ENCODE measurements at places on chromosomes 1 and 21.

DNA sequence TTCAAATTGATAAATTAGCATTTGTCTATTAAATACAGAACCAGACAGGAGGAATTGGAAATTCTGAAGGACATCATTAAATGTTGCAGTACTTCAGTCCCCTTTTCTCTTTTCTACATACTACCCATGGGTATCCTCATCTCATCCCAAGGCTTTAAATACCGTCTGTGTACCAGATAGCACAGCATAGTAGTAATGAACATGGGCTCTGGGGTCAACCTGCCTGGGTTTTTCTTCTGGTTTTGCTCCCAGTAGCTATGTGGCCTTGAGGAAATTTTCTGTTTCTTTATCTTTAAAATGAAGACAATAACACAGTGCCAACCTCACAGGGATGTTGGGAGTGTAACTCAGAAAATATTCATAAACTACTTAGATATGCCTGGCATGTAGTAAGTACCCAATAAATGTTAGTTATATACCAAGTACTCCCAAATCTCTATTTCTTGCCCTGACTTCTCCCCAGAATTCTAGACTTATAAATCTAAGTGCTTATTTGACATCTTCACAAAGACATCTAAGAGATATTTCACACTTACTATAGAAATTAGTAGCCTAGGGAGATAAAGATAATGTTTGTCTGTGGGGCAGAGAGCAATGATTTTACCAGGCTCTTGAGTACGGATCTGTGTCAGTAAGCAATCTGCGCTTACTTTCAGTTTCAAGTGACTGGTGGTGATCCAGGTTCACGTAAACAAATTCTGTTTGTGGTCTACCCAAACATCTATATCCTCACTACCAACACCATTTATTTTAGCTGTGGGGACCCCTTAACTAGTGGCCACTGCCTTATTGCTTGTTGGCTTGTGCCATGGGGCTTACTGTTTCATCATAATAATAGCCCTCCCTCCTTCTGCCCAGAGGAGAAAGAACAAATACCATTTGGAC is 37.3 kb downstream of the VANGL2 start:
- DNase-seq, result no peak

- no peak for DNase-seq
These were observed 72.7 kb upstream of the MUTYH start for GRCh38 chr1:45412899-45413298.

GRCh38 chr21:35861661-35862060 is 198.7 kb downstream of the SETD4 start:
- no peak for DNase-seq

DNA sequence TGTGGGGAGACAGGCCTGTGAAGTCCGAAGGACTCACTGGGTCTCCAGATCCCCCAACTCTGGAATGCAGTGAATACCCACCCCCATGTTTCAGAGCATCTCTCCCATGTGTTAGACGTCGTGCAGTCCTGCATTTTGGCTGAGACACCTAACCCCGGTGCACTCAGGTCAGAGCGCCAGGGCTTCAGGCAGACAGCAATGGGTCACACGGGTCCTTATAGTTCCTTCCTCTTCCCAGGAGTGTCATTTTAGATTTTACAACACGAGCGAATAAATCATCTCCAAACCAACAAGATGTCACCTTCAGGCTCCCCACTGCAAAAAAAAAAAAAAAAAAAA is 5.1 kb downstream of the PRRX1 start:
- no peak for DNase-seq

GRCh38 chr1:239126884-239127283 is 259.5 kb upstream of the CHRM3 start:
- DNase-seq, result no peak

DNA sequence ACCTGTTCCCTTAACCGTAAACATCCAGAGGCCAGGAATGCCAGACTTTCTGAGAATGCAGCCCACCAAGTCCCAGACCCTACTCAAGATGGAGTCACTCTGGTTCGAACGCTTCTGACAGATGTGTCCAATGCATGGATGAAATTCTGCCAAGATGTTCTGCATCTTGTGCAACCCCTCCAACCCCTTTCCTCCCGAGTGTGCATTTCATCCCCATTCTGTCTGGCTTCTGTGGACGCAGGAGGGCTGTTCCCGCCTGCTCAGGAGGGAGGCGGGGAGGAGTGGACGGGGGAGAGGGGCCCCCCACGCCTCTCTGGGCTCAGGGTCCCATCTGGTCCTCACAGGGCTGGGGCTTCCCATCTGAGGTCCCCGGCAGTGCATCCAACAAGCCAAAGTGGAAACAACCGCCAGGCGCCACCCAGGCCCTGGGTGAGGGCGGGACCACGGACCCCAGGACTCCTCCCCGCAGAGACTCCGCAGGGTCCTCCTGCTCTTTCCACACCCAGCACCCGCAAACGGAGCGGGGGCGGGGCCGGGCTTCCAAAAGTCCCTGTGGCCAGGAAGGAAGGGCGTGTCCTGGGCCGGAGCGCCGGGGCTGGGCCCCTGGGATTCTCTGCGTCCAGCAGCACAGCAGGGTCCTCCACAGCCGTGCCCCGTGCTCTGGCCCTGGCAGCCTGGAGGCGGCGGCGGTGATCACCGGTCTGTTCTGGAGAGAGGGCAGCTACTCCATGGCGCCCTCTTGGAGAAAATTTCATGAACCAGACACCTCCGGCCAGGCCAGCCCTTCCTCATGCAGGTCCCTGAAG is 27.8 kb upstream of the SUMO3 start:
- peak; percentile 36 for DNase-seq

DNA sequence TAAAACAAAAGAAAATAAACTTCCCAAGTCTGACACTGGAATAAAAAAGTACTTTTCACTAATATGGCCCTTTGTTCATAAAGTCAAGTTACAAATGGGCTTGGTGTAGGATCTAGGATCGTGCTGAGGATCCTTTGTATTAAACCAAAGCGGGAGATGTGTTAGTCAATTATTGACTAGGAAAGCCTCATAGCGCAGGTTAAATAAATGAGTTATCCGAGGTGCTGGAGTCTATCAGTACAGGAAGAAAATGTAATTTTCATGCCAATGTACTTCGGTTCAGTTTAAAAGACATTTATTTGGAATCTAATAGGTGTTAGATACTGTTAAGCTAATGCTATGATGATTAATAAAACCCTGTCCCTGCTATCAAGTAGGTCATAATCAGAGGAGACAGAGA is 101.8 kb downstream of the TNR start:
- no peak for DNase-seq

DNA sequence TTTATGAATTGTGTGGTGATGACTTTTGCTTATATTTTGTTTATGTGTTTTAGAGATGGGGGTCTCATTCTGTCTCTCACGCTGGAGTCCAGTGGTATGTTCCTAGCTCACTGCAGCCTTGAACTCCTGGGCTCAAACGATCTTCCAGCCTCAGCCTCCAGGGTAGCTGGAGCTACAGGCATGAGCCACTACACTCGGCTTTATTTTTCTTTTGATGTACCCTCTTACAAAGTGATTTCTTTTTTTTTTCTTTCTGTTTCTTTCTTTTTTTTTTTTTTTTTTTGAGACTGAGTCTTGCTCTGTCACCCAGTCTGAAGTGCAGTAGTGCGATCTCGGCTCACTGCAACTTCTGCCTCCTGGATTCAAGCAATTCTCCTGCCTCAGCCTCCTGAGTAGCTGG is 46.8 kb downstream of the CD247 start:
- no peak for DNase-seq

DNA sequence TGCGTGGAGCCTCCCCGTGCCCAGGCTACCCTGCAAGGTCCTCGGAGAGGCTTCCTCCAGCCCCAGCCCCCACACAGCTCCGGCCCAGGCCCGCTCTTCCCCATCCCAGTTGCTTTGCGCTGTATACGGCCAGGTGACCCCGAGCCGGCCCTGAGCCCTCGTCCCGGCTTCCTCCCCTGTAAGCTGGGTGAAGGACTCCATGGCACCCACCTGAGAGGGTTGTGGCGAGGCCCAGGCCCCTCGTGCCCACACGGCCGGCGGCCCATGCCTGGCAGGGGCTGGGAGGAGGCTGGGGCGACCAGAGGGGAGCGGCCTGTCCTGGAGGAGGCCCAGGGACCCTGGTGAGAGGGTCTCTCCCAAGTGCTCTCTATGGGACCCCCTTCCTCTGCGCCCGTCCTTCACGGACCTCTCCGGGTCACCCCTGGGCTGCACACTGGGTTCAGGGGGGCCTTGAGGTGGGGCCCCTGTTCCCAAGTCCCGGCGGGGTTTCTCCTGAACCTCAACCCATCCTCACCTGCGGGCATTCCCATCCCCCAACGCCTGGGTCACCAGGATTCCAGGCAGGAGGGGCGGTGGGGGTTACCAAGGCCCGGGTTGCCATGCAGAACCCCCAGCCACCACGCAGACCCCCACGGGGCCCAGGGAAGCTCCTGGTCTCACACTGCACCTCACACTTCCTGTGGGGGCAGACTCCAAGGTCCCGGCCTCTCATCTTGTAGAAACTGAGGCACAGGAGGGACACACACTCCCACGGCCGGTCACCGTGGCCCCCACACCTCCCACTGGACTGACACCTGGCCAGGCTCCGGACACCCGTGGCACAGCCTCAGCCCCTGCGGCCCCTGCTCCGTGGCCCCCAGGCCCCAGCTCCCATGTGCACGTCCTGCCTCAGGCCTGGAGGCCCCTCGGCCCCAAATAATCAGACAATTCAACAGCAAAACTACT is 25.2 kb downstream of the COL6A1 start:
- no peak for DNase-seq

GRCh38 chr1:66000033-66000637 is 207.4 kb downstream of the PDE4B start:
- DNase-seq, result no peak

DNA sequence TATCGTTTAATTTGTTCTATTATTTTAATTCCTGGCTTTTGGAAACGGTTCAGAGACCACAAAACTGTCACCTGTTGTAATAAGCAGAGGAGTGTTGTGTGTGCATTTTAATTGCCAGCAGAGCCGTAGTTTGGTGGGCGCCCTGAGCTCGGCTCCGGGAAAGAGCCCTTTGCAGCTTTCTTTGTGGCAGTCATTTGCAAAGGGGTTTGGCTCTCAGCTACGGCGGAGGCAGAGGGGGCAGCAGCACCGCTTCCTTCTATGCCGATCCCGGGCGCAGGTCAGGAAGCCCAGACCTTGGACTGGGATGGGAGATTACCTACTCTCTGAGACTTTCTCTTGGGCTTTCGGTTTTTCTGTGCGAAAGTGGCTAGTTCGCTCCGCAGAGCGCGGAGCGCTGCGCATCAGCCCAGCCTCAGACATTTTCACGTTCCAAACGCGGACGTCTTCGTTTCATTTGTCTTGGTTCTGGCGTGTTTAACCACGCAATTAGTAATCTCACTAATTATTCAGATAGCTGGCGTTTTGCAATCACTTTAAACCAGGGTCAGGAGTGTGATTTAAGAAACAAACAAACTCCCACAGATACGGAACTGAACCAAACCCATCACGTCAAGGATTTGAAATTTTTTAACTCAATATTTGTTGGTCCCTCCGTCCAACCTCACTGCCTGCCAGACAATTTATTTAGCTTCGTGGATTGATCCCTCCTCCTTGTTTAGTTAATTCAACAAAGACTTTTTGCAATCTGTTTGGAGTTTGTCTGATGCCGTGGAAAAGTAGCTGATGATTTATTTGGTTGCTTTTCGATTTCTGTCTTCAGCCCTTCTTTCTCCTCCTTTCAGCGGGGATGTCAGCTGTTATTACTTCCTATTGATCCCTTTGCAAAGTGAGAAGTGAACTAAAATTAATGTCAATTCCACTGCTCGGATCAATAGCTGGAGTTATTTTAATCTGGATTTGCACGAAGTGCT is 3.9 kb downstream of the RNF220 start:
- no peak for DNase-seq

- DNase-seq, result no peak
These were observed 62.8 kb downstream of the CNST start for GRCh38 chr1:246629030-246629429.

GRCh38 chr21:29914326-29914725 is 25.5 kb downstream of the GRIK1 start:
- no peak for DNase-seq

GRCh38 chr21:34743285-34743684 is 74.5 kb downstream of the CLIC6 start:
- DNase-seq, result no peak

GRCh38 chr1:36571106-36571505 is 88.4 kb upstream of the CSF3R start:
- no peak for DNase-seq

- no peak for DNase-seq
These were observed 40.5 kb downstream of the GLIS1 start for GRCh38 chr1:53698384-53698980.

DNA sequence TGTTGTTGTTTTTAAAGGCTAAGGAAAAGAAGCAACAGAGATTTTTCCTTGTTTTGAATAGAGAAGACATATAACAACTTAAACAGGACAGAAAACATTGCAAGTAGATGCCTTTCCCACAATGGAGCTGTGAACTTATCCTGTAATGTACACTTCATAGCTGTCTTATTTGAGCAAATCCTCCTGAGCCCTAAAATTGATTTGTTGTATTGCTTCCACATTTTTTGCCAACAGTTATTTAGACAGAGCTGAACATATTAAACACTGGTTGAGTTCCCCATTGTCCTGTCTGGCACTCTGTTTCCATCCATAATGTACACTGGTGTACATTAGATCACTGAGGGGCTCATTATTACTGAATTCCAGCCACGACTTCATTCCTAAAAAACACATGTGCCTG is 32.2 kb downstream of the CACHD1 start:
- DNase-seq, result no peak

DNA sequence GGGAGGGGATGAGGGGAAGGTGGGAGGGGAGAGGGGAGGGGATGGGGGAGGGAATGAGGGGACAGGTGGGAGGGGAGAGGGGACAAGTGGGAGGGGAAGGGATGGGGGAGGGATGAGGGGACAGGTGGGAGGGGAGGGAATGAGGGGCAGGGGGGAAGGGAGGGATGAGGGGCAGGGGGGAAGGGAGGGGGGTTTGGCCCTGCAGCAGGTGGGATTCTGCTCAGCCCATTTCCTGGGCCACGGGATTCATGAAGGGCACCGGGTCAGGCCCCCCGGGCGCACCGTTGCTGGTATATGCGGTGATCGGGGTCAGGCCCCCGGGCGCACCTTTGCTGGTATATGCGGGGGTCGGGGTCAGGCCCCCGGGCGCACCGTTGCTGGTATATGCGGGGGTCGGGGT is 15.1 kb upstream of the SAMD11 start:
- DNase-seq, result no peak

- DNase-seq, result no peak
These were observed 12.3 kb upstream of the NPHP4 start for GRCh38 chr1:6004412-6005123.

GRCh38 chr1:20187103-20187812 is 940 bp upstream of the PLA2G2C start:
- no peak for DNase-seq

Measured in stimulated activated CD4-positive, alpha-beta T cell treated with anti-CD3 and anti-CD28 coated beads, Interleukin-12 subunit alpha, Interleukin-12 subunit beta, amount 100 ng/mL, for 24 hours (primary cell).